ENCODE measurements at places on chromosomes 5 and 9.

- DNase-seq: no peak
These were observed 20.2 kb downstream of the ARSB start for GRCh38 chr5:78964889-78965288.

DNA sequence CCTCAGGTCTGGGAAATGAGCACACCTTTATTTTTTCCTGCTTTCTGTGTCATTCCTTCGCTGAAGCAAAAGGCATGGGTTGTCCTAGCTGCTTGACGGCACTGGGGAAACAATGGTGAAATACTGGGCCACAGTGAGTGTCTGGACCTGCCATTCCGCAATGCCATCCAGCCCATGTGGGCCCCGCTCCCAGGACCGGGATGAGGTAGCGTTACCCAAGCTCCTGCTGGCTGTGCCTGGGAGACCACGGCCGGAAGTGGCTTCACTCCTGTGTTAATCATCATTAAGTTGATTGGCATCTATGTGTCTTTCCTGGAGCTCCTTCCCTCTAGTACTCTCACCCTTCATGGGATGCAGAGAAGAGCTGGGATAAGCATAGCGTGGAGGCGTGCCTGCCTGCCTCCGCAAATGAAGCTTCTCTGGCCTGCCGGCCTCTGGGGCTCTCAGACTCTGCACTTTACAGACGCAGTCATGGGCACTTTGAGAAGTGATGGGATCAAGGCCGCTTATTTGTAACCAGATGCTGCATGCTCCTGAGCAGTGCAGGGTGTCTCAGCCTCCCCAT, 16.5 kb upstream of the SMIM32 start:
- no peak for DNase-seq

DNA sequence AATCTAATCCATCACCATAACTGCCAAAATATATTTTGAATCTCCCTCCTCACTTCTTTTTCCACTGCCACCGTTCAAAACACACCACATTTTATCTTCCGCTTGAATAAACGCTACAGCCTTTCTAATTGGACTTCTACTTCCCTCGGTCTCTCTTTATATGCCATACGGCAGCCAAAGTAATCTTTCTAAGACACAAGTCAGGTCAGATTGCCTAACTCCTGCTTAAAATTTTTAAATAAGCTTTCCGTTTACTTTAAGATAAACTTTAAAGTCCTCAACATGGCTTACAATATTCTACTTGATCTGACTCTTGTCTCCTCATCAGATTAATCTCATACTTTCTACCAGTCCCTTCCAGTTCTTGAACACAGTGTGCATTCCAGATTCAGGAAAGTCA, 9.7 kb downstream of the AFF4 start:
- DNase-seq: no peak

- peak; percentile 37 for DNase-seq
These were observed 42.8 kb downstream of the CAMSAP1 start for GRCh38 chr9:135864447-135865049.

- no peak for DNase-seq
These were observed 6.2 kb upstream of the SAR1B start for GRCh38 chr5:134638760-134639201.

- DNase-seq: no peak
These were observed 28.6 kb upstream of the CEP78 start for GRCh38 chr9:78207319-78207718.

- DNase-seq: no peak
These were observed 103.3 kb upstream of the EDIL3 start for GRCh38 chr5:84487963-84488362.

GRCh38 chr5:32949286-32949970, 238.3 kb downstream of the NPR3 start:
- no peak for DNase-seq

DNA sequence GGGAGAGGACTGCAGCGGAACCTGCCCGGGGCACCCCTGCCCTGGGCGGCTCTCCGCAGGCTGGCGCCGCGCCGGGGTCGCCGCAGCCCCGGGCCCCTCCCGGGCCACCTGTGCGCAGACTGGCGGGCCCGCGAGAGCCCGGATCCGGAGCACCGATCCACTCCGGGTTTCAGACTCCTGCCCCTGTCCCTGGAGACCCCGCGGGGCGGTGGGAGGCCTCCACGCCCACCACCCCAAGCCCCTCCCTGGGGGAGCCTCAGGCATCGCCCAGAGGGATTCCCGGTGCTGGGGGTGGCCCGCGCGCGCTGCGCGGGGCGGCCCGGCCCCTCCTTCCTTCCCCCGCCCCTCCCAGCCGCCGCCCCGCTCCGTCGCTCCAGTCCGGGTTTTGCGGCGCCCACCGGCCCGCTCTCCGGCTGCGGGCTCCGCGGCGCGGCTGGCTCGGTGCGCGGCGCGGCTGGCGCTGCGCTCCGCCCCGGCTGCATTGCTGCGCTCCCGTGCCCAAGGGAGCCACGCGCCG, at the start of gene UNC5A:
Gene UNC5A (plus strand): TSS at position 479 of the 517 bp plus-strand sequence. CDS start 192 bp downstream, outside the sequence.
- peak; percentile 37 for DNase-seq

Measured in occipital lobe (tissue), 3 donors.